ENCODE measurements at places on chromosomes 12 and 14. TPM values are rescaled to one million over a fixed set of nuclear protein-coding genes. Genes with fewer than 3 reads are reported as not detected.

Gene TOMM20L
- not detected for total RNA-seq

Gene PDZRN4
- not detected for total RNA-seq

Gene RAD51AP1
- 37.6 TPM for total RNA-seq

Gene ERO1A
- total RNA-seq, result 74.5 TPM

Gene RTN1
- total RNA-seq, result 0.27 TPM

Gene NYNRIN
- total RNA-seq, result 0.14 TPM
